ENCODE measurements at places on chromosomes 5 and 9.

DNA sequence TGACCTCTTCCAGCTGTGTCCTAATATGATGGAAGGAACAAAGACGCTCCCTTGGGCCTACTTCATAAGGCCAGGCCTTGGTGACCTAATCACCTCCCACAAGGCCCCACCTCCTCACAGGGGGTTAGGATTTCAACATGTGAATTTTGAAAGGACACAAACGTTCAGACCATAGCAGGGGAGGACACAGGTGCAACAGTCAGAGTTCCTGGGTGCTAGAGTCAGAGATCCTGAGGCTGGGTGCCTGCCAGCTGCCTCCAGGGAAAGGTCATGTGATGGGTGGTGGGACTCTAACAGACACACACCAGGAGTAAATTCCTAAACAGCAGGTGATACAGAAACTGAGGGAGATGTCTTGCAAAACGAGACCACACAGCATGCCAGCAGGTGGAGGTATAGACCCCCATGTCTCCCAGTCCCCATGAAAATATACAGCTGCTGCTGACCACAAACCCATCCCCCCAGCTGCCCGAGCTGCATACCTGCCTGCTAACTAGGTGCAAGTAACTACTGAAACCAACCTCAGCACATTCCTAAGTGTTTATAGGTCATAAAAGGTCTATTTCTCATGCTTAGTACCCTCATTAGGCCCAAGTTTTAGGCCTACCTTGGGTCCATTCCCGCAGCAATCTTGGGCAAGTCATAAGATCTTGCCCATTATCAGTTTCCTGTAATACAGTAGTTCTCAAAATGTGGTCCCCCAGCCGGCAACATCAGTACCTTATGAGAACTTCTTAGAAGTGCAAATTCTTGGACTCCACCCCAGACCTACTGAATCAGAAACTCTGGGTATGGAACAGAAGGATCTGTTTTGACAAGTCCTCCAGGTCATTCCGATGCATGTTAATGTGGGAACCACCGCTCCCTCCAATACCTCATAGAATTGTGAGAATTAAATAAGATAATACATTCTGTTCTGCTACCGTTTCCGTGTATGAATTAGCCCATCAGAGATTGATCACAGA, 245.3 kb downstream of the ENC1 start:
- no peak for DNase-seq

DNA sequence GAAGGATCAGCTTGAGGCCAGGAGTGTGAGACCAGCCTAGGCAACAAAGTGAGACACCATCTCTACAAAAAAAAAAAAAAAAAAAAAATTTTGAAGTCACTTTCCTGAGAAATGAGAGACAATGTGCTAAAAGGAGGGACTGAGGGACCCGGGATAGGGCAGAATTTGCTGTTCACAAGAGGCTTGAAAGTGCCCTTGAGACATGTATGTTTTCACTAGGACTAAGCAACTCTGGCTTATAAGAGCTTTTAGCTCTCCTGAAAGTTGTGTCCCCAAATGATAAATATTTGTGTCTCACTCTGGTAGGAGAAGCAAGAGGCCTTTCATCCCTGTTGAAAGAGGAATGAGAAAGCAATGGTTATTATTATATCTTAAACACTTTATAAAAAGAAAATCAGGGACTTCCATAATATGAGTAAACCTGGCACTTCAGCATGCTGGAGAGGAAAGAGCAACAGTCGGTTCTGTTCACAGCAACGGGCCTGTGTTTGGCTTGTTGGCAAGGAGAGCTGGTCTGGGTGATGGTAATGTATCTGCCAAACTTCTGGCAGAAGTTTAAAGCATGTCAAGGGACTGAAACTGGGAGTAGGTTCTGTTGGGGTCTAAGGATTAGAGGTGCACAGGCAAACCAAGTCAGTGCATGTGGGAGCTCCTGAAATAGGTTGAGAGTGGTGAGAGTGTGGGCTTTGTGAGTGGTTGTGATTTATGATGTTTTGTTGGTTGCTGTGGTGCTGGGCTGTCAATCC, 32.2 kb downstream of the ENTREP1 start:
- DNase-seq: no peak

DNA sequence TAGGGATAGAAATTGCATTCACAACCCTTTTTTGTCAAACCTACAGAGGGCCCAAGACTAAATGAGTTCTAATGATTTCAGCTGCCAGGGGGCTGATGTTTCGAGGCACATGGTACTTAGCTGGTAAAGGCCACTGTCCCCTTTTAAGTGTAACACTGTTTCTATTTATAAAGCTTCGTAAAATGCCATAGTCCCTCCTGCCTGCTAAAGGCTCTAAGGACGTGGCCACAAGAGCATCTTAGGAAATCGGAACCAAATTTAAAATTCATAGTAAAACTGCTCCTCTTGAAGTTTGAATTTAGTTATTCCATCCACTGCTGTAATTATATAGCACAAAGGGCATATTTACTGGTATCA, 170.3 kb upstream of the WWC1 start:
- no peak for DNase-seq

DNA sequence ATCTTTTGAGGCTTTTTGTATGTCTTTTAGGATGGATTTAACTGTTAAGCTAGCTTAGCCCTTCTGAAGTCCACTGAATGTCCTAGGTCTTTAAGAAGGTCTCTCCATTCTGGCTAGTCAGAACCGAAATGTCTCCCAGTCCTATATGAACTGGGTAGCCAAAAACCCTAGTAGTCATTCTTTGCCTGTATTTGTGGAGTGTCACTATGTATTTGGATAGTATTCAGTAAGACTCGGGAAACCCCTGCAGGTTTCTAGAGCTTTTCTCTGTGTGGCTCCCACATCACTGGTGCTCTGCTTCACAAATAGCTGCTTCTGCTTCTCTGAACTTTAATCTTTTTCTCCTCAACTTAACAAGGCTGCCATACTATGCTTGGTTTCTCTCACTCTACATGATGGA, 68.0 kb downstream of the RIC1 start:
- DNase-seq: no peak

DNA sequence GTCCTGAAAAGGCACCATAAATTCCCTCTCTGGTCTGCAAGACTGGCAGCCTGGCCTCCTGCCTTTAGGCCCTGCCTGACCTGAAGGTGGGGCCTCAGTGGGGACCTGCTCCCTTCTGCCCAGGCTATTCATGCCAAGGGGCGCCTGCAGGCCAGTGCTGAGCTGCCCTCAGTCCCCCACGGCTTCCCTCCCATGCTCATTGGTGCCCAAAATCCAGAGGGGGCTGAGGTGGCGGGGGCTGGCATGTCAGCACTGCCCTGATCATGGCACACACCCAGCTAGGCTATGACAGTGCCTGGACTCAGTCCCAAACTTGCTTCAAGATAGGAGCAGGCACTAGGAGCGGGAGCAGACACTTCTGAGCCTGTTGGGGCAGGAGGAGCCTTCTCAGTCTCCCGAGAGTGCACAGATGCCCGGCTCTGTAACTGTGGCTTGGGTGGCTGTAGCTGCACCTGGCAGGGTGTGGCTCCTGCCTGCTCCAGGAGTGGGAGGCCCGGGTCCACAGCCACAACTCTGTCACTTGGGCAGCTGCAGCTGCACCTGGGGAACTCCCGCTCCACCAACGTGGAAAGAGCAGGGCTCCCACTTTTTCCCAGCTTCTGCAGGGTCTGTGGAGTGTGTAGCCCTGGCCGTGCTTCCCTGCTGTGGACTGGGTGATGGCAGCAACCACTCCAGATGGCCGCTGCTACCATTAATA, 49.0 kb downstream of the NDUFAF2 start:
- no peak for DNase-seq

GRCh38 chr9:128020692-128021091, 39.9 kb upstream of the EEIG1 start:
- no peak for DNase-seq

DNA sequence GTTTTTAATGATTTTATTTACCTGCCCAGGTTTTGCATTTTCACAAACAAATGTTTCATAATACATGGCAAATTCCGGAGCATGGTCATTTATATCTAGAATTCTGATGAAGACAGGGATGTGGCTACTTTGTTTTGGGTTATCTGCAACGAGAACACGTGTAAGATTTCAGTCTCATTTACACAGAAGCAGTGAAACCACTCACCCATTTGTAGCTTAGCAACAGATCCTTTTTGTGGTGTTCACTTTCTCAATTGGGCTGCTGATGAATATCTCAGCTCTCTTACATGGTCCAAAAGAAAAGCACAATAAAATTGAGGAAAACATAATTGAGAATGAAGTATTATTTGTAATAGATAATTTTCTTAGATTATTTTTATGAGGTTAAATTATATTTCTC, 148.6 kb downstream of the CDH9 start:
- DNase-seq: no peak

DNA sequence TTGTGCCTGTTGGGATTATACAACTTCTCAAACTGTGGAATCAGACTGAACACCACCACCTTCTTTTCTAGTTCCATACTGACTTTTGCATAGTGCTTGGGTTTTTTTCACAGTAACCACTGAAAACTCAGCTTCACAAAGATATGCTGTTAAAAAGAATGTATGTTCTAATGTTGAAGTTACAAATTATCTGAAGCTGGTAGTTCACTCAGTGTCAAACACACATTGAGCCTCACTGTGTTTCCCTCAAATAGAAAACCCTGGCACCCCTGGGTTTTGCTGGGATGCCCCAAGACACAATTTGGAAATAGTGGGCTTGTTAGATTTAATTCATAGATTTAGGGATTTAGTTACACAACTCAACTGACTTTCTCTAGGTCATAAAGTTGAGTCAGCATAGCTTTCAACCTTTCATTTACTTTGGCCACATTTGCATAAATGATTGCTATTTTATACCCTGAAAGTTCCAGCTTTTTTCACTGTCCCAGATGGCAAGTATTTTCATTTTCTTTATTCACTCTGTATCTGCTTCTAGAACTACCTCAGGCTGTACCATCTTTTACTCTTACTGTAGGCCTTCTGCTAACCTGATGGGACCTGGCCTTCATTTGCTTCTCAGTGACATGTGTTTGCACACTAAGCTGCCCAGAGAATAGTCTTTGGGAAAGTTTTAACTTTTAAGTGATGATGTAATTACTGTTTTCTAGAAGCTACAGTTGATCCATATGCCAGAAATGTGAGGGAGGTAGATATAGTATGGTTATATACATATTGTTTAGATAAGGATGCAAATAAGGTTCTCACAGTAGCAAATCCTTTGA, 115.1 kb downstream of the CDC42SE2 start:
- no peak for DNase-seq

- DNase-seq: no peak
Measured at GRCh38 chr5:6377582-6377904, 804 bp downstream of the MED10 start.

- no peak for DNase-seq
Measured at GRCh38 chr5:36478646-36479317, 127.6 kb upstream of the SLC1A3 start.

DNA sequence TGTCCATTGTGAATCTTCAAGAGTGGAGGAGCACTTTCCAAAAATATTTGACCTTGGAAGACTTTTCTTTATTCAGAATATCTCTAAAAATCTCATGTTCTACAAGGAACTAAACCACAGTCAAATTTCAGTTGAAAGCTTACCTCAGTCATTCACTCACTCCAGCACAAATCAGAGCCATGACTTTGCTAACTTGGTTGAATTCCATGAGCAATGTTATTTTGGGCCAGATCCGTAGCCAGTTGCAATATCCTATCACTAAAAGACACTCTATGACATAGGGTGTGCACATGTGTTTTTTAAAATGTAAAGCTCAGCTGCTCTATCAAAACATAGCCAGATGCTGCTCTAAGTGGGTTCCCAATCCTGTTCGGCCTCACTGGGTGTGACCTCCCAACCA, 156.1 kb upstream of the ANKRD55 start:
- no peak for DNase-seq

GRCh38 chr9:129570450-129571297, 50.2 kb downstream of the C9orf50 start:
- peak; percentile 30 for DNase-seq

DNA sequence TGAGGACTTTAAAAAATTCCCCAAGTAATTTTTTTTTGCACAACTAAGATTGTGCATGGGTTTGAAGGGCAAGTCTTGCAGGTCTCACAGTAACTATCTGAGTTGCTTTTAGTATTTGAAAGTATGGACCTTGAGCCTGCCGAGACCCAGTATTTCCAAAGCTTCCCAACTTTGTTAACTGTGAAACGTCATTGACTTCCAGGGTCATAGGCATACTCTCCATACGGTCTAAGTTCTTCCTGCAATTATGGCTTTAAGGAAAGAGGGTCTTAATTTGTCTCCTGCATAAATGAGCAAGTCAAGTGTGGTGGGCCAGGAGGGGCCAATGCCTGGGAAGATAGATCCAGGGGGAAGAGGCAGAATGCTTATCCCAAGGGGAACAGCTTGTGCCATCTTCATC, 24.0 kb upstream of the EPB41L4B start:
- DNase-seq: no peak

- DNase-seq: no peak
Measured at GRCh38 chr5:80069251-80069800, 34.2 kb downstream of the THBS4 start.

DNA sequence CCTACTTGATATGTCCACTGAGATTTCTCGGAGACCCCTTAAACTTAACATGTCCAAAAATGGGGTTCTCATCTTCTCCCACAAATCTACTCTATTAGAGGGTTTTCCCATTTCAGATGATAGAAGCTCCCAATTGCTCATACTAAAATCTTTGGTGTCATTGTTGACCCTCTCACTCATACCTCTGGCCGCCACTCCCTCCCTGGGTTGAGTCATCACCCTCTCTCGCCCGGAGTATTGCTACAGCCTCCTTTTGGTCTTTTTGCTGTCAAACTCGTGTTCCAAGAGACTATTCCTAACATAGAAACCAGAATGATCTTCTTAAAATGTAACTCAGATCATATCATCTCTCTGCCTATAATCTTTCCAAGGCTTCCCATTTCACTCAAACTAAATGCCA, 91.0 kb upstream of the GNAQ start:
- DNase-seq: no peak

DNA sequence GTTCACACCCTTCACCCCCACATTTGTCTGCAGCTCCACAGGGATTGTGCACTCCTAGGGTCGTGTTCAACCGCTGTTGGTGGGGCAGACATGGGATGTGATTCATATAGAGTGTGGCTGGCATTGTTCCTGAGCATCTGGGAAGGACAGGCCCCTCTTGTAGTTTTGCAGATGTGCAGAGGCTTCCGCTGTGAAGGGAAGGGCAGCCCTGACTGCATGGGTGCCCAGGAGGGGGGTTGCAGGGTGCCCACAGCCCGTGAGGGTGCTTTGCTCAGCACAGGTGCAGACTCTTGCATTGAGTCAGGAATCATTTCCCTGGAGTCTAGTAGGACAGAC, 30.2 kb upstream of the PITX1 start:
- DNase-seq: no peak

DNA sequence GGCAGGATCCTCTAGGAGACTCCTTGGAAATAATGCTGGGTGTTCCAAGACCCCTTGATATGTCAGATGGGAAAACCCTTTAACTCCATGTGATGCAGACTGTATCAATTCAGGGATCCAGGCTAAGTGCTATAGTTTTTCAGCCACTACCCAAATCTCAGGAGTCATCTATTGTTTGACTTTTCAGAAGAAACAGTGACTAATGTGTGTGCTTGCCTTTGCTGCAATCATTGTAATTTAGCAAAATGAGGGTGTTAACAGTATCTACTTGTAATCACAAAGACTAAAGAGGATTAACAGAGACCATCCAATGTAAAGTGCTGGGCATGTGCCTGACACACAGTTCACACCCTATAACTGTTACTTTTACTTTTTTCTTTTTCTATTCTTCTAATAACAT, 309.6 kb upstream of the RFX3 start:
- DNase-seq: no peak

GRCh38 chr9:87199278-87199677, 252.0 kb upstream of the GAS1 start:
- DNase-seq: no peak

- DNase-seq: peak; percentile 66
Measured at GRCh38 chr9:86945728-86946200, 1.5 kb downstream of the GAS1 start.

Data from C1 segment of cervical spinal cord (tissue), 14 donors.